Right ventricle myocardium inferior (tissue), 1 donor: ENCODE measurements at places on chromosomes 5 and 9. TPM values are rescaled to one million over a fixed set of nuclear protein-coding genes. Genes with fewer than 3 reads are reported as not detected.

GRCh38 chr9:93184432-93185265 is 710 bp downstream of the WNK2 start:
- peak; percentile 68 for DNase-seq

DNA sequence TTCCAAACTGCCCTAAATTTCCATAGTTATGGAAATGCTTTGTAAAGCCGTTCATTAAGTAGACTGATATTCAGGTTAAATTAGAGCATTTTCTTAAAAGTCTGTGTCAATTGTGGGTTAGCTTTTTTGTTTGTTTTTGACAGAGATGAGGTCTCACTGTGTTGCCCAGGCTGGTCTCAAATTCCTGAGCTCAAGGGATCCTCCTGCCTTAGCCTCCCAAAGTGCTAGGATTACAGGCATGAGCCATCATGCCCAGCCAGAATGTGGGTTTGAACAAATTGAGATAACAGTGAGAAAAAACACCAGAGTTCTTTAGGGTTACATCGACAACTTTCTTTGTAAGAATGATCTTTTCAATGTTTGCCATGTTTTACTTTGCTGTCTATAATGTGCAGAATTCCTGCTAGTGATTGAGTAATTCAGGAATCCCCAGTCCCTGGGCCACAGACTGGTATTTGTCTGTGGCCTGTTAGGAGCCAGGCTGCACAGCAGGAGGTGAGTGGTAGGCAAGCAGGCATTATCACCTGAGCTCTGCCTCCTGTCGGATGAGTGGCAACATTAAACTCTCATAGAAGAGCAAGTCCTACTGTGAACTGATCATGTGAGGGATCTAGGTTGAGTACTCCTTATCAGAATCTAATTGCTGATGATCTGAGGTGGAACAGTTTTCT is 80.5 kb downstream of the RAI14 start:
- DNase-seq = no peak

DNA sequence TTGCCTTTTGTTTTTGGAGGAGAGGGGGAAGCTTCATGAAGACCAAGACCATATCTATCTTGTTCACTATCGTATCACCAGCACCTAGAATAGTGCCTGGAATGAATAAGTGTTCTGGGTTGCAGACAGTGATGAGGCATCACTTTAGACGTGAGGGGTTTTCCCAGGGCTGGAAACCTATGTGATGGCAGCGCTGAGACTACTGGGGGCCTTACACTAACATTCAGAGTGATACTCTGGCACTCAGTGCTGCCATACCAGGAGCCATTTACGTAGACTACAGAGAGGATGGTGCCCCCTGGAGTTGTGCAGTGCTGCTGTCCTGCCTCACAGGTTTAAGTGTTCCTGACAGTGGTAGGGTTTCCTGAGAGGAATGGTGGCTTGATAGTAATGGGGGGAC is 6.9 kb downstream of the CCL19 start:
- no peak for DNase-seq

DNA sequence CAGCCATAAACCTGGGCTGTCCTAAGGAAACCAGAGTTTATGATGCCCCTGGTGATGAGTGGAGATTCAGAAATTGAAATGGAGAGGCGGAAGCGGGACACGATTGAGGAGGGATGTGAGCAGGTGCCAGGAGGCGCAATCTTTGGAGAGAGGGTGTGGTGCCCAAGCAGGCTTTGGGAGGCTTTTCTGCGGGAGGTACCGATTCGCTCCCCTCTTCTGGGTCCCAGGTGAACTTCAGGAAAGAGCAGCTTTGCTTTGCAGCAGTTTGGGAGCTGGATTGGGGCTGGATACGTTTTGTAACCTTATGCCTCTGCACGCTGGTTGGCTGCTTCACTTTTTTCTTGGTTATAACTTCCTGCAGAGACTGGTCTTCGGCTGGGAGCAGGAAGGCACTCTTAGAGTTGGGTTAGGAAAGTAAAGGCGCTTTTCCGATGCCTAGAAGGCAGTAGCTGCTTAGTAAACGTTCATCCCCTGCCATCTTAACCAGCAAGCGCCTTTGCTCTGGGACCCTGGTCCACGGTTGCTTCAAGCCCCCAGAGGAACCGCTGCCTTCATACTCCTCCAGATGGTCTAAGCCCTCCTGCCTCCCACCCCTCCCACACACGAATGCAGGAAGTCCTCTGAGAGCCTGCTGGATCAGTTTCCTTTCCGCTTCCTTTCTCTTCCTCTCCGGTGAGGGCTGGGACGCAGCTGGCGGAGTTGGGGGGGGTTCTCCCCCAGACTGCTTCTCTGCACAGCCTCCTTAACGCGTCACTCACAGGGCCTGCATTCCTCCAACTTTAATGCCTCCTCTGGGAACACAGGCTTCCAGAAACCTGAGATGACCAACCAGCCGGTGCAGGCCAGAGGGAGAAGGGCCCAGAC is 15.2 kb upstream of the NEK6 start:
- no peak for DNase-seq

DNA sequence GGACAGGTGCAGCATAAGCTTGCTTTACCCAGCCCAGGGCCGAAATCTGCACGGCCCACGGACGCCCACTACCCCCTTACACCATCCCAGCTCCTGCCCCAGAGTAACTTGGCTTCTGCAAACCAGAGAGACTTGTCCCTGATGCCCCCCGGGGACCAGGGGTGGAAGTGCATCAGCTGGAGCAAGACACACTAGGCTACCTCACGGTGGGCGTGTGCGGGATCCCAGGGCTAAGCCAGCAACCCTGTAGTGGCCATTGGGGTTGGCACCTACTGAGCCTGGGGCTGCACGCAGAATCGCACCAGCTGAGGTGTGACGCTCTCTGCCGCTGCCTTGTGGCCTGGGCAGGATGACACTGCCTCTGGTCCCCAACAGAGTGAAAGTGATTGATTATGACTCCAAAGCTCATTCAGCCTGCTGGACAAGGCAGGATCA is 6.1 kb upstream of the ZNF79 start:
- no peak for DNase-seq

GRCh38 chr9:135239100-135239768 is 151.8 kb downstream of the OLFM1 start:
- DNase-seq = peak; percentile 6

- no peak for DNase-seq
Observed at GRCh38 chr5:112869948-112870347, 8.9 kb downstream of the SRP19 start.

- no peak for DNase-seq
Observed at GRCh38 chr5:72036951-72037350, 70.3 kb upstream of the MAP1B start.

- DNase-seq = no peak
Observed at GRCh38 chr9:83330207-83331196, 207.7 kb downstream of the FRMD3 start.

GRCh38 chr5:98639274-98639673 is 134.2 kb upstream of the RGMB start:
- DNase-seq = no peak

- DNase-seq = no peak
Observed at GRCh38 chr5:77828445-77828844, 52.3 kb upstream of the TBCA start.

- DNase-seq = no peak
Observed at GRCh38 chr9:5438301-5439162, 807 bp upstream of the PLGRKT start.

GRCh38 chr5:74035521-74035937 is 409.5 kb downstream of the ARHGEF28 start:
- no peak for DNase-seq

DNA sequence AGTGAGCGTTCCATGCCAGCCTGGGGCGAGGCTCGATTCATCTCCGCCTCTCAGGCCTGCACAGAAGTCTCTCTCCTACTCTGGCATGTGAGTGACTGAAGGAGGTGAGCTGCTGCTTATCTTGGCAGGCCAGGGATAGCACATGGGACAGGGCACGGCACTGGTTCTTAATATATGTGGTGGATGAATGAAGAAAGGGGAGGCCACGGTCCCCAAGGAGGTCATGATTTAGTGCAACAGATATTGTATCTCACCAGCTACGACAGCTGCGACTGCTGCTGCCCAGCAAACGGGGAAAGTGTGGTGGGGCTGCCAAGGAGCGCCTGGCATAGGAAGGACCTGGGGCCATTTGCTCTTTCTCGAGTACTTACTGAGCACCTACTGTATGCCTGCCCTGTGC is 19.3 kb upstream of the MAPK9 start:
- no peak for DNase-seq

- DNase-seq = no peak
Observed at GRCh38 chr5:139263536-139263935, 30.0 kb upstream of the MATR3 start.

DNA sequence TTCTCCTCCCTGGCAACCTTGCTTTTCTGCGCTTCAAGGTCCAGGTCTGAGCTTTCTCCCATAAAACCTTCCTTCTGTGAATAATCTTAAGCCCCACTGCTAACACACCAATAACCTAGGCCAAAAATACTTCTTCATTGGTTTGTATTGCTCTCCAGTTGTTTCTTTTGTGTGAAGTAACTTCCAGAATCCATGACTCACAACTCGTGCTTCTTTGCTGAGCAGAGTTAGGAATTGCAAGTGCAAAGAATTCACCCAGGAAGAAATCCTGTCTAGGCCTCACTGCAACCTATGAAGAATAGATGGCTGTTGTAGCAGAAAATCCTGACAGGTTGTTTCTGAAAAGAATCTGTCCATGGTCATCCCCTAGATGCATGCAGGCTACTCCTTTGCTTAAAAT is 295.7 kb downstream of the MED10 start:
- no peak for DNase-seq

DNA sequence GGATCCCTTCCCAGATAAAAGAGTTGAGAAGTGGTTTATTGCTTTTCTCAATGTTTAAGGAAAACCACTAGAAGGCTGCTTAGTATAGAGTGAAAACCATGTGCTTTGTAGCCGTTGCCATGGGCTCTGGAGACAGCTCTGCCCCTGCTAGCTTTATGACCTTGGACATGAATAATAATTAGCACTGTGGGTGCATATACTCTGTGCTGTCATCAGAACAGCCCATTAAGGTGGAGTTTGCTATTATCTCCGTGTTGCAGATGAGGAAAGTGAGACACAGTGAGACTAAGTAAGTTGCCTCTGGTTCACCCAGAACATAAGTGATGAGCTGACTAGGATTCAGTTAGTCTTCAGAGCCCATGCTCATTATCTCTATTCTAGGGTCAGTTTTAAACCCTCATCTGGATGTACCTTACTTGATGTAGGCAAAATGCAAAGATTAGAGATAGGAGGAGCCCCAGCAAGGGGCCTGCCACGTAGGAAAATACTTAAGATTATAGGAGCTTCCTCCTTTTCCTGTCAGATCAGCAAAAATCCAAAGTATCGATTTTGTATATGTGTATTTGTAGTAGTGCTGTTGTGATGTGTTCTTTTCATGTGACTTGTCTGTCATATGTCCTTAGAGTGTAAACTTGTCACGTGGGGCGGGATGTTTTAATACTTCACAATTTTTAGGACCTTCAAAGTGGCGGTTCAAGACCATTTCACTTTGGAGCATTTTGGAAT is 102.5 kb downstream of the TLE4 start:
- DNase-seq = no peak

DNA sequence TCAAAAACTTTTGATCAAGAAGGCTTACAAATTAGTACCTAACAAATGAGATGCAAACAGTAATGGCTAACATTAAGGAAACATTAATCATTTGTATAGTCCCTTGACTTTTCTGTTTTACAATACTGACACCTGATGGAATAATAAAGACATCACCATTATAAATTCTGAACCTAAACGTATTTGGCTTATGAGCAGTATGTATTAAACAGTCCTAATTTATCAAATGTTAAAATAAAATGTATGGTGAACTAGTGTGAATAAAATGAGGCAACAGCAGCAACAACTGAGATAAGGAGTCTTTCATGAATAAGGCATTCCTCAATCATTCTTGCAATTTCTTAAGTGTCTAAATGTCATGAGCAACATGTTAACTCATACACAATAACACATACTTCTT is 6.0 kb downstream of the PUM3 start:
- no peak for DNase-seq

DNA sequence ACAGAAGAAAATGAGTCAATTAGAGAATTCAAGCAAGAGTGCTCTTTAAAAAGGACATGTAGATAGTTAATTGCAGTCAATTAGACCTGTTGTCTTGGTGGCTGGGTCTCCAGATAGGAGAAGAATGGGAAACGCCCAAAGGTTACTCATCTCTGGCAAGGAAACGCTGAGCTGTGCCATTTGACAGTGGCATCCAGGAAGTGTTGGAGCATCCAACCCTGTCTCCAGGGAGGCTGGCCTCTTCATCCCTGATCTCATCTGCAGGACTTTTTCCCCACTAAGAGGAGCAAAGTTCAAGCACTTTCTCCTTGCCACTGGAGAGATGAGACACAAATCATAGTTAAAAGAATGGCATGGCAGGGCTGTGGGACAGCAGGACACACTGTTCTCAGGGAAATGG is 111.7 kb upstream of the MSX2 start:
- DNase-seq = no peak

- no peak for DNase-seq
Observed at GRCh38 chr9:115262952-115263351, 145.0 kb upstream of the TNC start.

DNA sequence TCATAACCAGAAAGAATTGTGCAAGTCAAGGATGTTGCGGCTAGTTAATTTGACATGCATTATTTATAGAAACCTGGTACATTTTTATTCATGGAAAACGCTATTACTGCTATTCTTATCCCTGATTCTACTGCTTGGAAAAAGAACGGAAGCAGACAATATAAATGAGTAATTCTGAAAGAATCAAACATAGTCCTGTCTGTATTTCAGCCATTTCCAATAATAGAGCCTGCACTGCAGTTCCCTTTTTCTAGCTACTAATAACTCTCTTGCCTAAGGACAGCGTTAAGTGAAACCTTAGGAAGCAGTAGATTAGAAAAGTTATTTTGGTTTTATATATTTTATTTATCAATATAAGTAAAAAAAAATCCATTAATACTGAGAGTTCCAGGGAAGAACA is 414.9 kb downstream of the CYLC2 start:
- no peak for DNase-seq

DNA sequence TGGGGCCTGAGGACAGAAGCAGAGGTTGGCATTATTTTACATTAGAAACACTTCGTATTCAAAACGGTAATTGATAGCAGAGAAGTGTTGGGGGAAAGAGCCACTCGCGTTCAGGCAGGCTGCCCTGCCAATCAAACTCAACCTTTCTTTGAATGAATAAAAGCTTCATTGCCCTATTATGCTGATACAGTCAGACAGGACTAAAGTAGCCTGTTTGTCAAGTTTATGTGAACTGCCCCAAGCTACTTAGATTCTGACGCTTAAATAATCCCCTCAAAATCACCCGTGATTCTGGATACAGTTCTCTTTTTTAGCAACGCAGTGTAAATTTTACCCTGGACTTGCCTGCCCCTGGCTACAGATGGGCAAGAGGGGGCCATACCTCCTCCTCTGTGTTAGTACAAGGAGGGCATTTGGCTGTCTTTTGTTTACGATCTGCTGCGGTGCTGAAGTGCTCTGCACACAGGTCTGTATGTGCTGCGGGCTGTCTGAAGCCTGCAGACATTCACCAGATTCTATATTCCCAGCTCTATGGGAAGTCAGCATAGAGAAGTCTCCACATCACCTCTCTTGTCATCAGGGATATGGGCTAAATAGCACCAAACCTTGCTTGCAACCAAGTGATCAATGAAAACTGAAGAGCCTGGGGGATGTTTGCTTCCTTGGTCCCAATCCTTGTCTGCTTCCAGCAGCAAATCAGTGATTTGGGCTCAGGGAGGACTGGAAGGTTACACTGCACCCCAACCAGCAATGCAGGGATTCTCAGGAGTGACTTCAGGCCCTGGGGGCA is 218.4 kb downstream of the EBF1 start:
- peak; percentile 46 for DNase-seq

Gene ENC1
- total RNA-seq = 3.7 TPM

Gene CCDC183
- total RNA-seq = 1.6 TPM

Gene PCDHB14
- total RNA-seq = 4.1 TPM

Gene ERAP2
- total RNA-seq = 6.4 TPM

Gene HACD4
- total RNA-seq = 1.1 TPM

Gene COQ4
- 29.1 TPM for total RNA-seq

Gene TMEM215
- total RNA-seq = not detected

Gene FCN2
- not detected for total RNA-seq

Gene CDH6
- 3.3 TPM for total RNA-seq
